ENCODE measurements at places on chromosomes 2 and 18.

GRCh38 chr2:17543131-17543660 is 2.7 kb downstream of the VSNL1 start:
- DNase-seq = no peak

GRCh38 chr2:28364610-28365009 is 28.0 kb upstream of the FOSL2 start:
- DNase-seq = no peak

DNA sequence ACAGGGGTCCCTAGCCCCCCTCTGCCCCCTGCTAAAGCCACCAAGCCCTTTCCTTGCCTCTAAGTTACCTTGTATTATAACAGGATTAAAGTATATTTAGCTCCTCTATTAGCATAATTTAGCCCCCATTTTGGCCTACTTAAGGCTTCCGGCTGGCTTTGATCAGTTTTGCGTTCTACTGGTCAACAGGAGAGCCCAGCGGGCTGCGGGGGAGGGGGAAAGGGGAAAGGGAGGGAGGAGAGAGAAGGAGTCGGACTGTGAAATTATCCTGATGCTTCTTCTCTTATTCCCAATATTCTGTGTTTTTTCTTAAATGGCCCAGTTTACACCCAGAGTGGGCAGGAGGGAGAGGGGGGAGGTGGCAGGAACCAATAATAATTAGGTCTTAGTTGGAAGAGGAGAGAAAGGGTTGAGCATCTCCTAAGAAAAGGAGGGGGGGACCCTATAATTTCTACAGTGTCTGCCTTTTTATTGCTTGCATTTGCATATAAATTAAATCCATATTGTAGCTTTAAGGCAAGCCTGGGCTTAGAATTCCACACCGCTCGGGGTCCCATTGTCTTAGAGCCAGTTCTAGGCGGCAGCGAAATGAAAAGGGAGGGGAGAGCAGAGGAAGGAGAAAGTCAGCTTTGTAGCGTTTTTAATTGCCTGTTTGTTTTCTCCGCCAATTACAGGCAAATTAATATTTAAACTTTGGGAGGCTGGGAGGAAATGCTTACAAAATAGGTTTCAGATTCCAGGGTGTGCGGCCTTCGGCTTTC is 39.6 kb downstream of the EN1 start:
- DNase-seq = no peak

DNA sequence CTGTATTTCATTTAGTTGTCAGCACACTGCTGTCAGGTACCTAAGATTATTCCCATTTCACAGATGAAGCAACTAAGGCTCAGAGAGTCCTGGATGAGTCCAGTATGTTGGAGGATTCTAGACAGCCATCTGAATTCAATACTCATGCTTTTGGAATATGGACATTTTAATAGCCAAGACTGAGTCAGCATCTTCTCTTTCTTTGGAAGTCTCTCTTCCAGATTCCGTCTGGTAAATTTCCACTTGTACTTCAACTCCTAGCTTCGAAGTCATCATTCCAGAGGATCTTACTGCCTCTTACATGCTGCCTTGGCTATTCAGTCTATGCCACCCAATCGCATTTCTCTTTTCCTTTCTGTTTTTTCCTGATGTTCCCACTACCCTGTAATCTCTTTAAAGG is 40.6 kb downstream of the INSIG2 start:
- no peak for DNase-seq

DNA sequence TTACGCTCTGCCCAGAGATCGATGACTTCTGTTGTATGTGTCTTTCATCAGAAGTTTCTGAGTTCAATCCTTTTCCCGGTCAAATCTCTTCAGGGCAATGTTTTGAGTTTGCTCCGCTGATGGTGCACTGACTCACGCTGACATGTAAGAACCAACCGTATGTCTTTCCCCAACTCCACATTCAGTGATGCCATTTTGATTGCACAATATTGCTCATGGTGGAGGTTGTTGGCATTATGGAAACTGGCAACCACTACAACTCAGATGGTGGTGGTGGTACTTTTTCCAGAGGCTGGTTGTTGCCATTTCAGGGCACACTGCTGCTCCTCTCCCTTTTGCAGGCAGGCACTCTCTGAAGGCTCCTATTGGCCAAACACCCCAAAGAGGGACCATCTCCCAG is 751.5 kb downstream of the DCDC2C start:
- DNase-seq = no peak

- DNase-seq = no peak
Measured at GRCh38 chr2:209472871-209473270, 49.0 kb downstream of the MAP2 start.

DNA sequence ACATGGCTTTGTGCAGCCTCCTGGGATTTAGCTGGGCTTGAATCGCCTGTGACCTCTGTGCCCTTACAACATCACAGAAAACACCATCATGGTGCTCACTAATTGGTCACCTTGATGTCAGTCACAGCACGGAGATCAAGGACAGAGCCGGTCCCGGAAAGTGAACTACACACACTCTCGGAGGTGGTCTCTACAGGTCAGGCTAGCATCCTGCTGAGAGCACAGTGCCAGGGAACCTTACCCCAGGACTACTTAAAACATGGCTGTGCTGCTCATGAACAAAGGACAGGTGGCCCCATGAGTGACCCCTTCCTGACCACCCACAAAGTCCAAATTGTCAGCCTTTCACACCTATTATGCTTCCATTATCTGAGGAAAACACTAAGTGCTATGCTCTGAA is 1782.1 kb upstream of the CELF4 start:
- DNase-seq = no peak

DNA sequence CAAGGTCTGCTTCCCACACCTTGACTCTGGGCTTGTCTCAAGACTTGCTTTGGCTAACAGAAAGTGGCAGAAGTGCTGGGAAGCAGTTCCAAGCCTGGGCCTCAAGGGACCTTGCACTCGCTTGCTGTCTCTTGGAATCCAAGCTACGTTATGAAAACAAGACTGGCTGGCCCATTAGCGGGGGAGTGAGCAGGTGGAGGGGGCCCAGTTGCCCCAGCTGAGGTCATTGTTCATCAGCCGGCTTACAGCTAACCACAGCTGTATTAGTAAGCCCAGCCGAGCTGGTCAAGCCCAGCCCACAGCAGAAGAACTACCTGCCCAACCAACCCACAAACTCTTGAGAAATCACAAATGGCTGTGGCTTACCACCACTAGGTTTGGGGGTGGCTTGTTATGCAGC is 63.1 kb downstream of the MARCO start:
- DNase-seq = no peak

GRCh38 chr2:204664708-204665121 is 119.4 kb downstream of the PARD3B start:
- no peak for DNase-seq

- DNase-seq = no peak
Measured at GRCh38 chr18:23591011-23591410, 4.7 kb upstream of the NPC1 start.

DNA sequence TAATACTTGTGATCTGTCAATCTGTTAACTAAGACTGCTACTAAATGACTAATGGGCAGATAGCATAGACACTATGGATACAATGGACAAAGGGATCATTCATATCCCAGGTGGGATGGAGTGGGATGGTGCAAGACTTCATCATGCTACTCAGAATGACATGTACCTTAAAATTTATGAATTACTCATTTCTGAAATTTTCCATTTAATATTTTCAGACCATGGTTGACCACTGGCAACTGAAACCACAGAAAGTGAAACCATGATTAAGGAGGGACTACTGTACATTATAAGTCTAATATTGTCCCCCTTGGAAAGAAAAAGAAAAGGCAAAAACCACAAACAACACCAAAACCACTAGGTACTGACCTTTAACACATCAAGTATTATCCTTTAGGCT is 247.0 kb upstream of the SYT4 start:
- no peak for DNase-seq

- DNase-seq = no peak
Measured at GRCh38 chr18:13316063-13316462, 97.5 kb downstream of the LDLRAD4 start.

DNA sequence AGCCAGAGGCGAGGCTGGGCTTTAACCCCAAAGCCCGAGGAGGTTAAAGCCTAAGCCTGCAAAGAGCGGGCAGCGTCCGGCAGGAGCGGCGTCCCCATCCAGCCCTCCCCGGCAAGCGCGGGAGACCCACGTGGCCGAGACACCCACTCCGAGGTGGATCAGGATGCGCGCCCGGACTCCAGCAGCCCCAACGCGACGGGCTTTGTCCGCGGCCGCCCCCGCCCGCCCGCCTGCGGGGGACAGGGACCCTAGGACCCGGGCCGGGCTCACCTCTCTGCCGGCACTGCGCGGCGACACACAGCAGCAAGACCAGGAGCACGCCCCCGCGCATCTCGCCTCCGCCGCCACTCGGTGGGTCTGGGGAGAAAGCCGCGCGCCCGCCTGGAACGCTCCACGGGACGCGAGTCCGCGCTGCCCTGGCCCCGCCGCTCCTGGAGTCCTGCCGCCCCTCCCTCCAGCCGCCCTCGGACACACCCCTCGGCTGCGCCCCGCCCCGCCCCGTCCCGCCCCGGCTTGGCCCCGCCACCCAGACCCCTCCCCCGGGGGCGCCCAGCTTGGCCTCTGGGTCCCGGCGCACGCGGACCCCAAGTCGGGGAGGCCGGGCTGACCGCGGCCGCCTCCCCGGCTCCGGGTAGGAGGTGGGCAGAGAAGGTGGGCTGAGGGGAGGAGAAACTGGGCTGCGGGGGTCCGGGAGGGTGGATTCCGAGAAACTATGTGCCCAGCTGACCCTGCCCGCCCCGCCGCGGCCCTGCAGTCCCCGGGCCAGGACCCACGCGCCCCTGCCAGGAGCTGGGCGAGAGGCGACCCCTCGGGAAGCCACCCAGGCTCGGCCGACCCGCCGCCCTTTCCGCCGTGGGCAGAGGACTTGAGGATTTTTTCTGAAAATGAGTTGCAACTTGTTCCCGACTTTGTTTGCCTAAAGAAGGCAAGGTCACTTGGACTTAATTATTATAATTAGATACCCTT is at the start of gene LAMA1:
LAMA1 (minus strand) TSS at position 408 of the 966 bp plus-strand sequence; CDS start at position 331, 77 bp downstream.
- no peak for DNase-seq

- DNase-seq = no peak
Measured at GRCh38 chr2:121186261-121186660, 98.7 kb downstream of the TFCP2L1 start.

DNA sequence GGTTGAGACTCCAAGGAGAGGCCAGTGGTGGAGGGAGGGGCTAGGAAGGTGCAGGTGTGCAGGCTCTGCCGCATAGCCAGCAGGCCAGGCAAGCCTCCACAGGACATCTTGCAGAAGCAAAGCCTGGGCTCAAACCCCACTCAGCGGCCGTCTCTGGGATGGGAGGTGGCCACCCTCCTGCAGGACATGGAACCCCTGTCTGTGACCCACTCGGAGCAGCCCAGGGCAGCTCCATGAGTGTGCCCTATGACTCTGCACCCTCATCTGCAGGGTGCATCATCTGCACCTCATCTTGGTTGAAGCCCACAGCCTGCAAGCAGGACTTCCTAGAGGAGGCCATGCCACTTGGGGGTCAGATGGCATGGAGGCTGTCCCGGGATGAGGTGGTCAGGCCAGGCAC is 46.3 kb downstream of the GPC1 start:
- no peak for DNase-seq

DNA sequence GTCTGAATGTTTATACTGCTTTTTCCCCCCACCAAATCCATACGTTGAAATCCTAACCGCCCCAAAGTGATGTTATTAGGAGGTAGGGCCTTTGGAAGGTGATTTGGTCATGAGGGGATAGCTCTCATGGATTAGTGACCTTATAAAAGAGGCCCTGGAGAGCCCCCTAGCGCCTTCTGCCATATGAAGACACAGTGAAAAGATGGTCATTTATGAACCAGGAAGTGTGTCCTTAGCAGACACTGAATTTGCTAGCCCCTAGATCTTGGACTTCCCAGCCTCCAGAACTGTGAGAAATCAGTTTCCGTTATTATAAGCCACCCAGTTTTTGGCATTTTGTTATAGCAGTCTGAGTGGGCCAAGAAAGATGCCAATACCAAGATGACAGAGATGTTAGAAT is 7.2 kb upstream of the TSN start:
- no peak for DNase-seq

GRCh38 chr2:174702541-174702940 is 61.7 kb downstream of the CHRNA1 start:
- no peak for DNase-seq

- DNase-seq = no peak
Measured at GRCh38 chr18:60445341-60445740, 72.8 kb upstream of the MC4R start.

DNA sequence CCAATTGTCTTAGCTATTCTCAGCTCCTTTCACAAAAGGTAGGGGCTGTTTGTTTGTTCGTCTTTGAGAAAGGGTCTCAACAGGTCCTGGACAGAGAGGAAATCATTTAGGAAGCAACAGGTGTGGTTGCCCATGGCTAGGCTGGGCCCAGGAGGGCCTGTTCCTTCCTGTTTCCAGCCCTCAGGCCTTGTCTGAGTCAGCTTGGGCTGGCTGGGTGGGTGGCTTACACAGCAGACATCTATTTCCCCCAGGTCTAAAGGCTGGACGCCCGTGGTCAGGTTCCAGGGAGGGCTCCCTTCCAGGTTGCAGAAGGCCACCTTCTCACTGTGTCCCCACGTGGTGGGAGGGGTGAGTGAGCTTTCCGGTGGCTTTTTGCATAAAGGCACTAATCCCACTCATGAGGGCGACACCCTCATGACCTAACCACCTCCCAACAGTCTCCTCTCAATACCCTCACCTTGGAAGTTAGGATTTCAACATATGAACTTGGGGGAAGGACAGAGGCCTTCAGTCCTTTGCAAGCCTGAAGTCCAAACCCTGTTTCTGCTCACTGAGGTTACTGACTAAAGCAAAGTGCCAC is 45.5 kb downstream of the ARHGEF4 start:
- DNase-seq = no peak

DNA sequence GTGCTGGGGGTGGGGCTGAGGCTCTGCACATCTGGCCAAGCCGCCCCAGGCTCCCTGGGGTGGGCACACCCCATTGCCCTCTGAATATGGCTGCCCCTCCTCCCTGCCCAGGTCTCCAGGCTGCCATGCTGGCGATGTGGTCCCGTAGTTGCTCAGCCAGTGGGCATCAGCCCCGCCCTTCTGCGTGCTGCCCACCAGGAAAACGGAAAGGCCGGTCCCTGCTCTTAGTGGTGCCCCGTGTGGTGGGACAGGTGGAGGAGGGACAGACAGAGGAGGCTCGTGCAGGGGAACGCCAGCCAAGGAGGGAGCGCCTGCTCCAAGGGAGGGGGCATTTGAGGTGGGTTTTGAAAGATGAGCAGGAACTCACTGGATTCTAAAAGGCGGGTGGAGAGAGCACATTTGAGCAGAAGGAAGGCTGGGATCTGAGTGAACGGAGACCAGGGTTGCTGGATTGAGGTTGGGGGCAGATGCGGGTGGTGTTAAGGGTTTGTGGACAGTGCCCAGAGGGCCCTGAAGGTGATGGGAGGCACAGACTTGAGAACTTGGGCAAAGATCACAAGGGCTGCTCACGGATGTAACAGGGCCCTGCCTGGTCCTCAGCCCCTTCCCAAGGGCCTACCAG is 6.7 kb upstream of the B3GNT7 start:
- DNase-seq = no peak

- no peak for DNase-seq
Measured at GRCh38 chr2:148110184-148110583, 89.3 kb downstream of the MBD5 start.

- DNase-seq = no peak
Measured at GRCh38 chr2:12718015-12718671, 1.4 kb downstream of the TRIB2 start.
